ENCODE measurements at places on chromosomes 3 and 15.
A peak's percentile ranks its signal among the peaks of the same experiment; 100 is the strongest.

DNA sequence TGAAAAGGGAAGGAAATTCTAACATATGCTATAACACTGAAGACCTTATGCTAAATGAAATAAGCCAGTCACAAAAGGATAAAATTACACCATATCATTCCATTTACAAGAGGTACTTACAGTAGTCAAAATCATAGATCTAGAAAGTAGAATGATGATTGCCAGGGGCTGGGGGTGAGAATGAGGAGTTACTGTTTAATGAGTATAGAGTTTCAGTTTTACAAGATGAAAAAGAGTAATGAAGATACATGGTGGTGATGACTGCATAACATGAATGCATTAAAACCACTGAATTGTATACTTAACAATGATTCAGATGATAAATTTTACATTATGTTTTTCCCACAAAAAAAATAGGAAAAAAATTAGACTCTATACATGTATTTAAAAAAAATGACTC, 152.6 kb downstream of the SCAPER start:
- no peak for DNase-seq

GRCh38 chr15:74889883-74890664, at the start of gene MPI:
Gene MPI (plus strand): TSS chr15:74890042. CDS start chr15:74890074, 32 bp downstream.
- DNase-seq = peak; percentile 80

- DNase-seq = peak; percentile 33
Observed at GRCh38 chr3:99332718-99333117, 305.7 kb upstream of the COL8A1 start.

DNA sequence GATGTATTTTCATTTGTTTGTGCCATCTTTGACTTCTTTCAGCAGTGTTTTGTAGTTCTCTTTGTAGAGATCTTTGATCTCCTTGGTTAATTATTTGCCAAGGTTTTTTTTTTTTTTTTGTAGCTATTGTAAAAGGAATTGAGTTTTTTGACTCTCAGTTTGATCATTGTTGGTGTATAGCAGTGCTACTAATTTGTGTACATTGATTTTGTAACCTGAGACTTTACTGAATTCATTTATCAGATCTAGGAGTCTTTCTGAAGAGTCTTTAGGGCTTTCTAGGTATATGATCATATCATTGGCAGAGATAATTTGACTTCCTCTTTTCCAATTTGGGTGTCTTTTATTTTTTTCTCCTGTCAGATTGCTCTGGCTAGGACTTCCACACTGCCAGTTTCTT, 42.2 kb upstream of the POMGNT2 start:
- DNase-seq = no peak

DNA sequence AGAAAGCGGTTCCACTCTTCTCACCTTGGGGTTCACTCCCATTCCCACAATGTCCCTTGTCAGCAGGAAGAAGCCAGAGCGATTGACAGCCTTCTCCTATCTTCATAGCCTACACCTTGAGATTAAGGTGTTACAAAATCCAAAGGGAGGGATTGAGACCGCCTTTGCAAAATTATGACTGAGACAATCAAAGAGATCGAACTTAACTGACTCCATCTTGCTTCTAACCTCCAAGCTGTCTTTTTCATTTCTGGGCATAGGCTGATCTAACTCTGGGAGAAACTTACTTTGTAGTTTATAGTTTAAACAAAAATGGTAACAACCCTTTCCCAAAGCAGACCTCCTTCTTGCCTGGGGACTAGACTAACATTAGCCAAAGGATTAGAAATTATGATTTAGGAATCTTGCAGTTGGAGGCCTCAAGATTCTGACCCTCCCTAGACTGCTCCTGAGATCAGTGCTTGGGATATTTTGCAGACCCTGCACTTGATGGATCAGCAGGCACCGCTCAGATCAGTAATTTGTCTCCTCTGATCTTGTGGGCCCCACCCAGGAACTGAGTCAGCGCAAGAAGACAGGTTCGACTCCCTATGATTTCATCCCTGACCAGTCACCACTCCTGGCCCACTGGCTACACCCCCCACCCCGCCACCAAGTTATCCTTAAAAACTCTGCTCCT, 40.0 kb downstream of the PAQR5 start:
- no peak for DNase-seq

- no peak for DNase-seq
Observed at GRCh38 chr3:44832965-44833364, 28.7 kb upstream of the TMEM42 start.

GRCh38 chr15:59217876-59218498, 11.3 kb downstream of the LDHAL6B start:
- no peak for DNase-seq

GRCh38 chr3:185914911-185915629, 22.7 kb downstream of the TRA2B start:
- DNase-seq = no peak

GRCh38 chr3:120495809-120496208, 45.0 kb upstream of the FSTL1 start:
- DNase-seq = no peak

DNA sequence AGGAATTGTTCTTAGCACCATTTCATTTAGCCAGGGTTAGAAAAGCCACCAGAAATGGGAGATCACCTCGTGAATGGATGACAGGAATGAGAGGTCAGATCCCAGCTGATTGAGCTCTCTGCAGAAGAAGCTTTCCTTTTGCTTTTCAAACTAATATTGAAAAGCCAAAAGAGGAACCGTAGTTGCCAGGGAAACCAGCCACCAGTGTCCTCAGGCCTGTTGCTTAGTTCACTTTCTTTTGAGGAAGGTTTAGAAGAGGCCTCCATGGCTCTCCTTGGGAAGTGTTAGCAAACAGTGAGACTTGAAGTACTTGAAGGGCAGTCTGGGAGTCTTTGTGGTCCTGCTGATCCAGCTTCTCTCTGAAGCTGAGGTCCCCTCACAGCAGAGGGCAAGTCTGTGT, 7.4 kb upstream of the CCK start:
- no peak for DNase-seq

DNA sequence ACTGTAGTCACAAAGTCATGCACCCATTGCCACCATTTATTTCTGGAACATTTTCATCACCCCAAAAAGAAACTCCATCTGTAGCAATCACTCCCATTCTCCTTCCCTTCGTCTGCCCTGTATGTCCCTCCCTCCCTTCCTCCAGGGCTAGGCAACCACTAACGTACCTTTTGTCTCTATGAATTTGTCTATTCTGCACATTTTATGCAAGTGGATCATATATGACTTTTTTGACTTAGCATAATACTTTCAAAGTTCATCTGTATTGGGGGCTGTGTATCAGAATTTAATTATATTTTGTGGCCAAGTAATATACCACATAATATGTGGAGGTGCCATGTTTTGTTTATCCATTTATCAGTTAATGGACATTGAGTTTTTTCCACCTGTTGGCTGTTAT, 201.6 kb downstream of the FEZF2 start:
- DNase-seq = no peak

DNA sequence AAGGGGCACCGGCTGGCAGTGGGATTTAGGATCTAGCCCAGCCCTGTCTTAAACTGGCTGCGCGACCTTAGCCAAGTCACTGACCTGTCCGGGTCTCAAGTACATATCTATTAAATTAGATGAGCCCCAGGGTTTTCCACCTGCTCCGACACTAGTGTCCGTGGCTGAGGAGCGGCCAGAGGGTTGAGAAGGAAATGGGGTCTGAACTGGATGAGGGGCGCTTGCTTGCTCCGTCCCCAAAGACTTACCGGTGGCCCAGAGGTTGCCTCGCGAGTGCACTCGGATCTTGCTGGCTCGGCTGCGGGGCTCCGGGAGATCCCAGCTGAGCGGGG, 285 bp downstream of the NMB start:
- no peak for DNase-seq

GRCh38 chr3:129036222-129037092, 24.1 kb upstream of the GP9 start:
- no peak for DNase-seq

DNA sequence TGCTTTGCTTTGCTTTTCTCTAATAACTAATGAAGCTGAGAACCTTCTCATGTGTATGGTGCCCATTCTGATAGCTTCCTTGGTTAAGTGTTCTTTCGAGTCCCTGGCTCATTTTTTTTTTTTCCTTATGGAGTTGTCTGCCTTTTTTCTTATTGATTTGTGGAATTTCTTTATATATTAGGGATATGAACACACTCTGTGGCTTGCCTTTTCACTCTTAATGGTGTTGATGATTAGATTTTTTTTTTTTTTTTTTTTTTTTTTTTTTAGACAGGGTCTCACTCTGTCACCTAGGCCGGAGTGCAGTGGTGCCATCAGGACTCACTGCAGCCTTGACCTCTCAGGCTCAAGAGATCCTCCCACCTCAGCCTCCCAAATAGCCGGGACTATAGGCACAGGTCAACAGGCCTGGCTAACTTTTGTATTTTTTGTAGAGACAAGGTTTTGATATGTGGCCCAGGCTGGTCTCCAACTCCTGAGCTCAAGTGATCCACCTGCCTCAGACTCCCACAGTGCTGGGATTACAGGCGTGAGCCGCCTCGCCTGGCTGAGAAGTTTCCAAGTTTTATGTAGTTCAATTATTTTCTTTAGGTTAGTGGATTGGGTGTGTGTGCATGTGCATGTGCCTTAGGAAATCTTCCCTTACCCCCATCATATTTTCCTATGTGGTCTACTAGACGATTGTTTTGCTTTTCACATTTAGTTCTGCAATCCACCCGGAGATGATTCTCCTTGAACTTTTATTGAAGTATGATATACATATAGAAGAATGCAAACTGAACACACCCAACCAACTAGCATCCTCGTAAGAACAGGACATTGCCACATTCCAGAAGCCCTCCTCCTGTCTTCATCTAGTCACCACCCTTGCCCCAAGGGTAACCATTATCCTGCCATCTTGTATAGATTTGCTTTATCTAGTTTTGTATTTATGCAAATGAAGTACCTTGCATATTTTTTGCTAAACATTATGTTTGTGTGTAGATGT, 1.7 kb upstream of the SNRPA1 start:
- peak; percentile 9 for DNase-seq

DNA sequence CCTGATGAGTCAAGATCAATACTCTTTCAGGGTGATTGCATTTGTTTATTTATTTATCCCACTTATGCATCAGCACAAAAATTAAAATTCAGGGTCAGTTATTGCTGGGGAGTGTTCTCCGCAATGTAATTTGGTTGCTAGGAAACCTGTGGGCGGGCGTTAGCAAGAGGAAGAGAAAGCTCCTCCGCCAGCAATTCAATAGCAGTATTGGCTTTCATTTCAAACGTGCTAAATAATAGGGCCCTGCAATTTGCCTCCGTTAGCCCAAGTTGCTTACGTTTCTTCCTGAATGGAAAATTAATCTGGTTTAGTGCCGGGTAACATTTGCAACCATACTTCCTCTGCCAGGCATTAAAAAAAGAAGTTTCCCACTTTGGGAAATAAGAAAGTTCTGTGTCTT, 35.5 kb upstream of the PLCL2 start:
- DNase-seq = peak; percentile 62

DNA sequence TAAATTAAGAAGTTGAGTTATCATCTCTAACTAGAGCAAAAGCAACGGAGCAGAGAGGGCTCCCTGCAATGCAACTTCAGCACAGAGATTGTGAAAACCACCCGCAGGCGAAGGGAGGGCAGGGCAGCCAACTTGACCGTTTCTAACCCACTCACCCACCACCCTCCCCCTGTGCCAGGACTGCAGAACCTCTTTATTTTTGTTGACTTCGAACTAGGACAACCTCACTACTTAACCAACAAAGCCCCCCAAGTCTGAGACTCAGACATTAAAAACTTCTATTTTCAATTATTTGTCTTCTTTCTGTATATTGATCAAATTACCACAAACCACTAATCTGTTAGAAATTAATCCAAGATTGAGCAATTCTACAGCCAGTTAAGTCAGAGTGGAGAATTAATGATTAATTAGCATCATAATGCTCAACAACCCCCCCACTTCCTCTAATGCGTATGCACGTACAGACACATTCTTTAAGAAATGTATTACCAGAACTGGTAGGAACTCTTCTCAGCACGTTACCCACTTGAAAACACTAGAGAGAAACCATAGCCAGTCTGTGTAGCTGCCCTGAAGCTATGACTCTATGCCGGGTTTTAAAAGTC, 2.0 kb downstream of the MGLL start:
- DNase-seq = peak; percentile 15

DNA sequence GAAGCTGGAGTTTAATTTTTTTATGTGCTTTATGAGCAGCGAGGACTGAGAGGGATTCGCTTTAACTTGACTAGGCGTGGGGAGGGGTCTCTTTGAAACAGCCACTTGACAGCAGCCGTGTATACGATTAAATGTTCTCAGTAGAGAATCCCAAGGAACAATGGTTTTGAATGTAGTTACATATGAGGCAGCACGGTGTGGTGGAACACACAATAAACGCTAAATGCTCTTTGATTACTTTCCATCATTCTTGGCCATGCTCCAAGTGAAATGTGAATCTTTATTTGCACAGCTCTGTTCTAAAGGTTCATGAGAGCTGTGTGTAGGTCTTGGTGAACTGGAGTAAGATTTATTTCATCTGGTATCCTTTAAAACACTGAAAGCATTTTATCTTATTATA, 251.4 kb upstream of the TGFBR2 start:
- DNase-seq = peak; percentile 50

DNA sequence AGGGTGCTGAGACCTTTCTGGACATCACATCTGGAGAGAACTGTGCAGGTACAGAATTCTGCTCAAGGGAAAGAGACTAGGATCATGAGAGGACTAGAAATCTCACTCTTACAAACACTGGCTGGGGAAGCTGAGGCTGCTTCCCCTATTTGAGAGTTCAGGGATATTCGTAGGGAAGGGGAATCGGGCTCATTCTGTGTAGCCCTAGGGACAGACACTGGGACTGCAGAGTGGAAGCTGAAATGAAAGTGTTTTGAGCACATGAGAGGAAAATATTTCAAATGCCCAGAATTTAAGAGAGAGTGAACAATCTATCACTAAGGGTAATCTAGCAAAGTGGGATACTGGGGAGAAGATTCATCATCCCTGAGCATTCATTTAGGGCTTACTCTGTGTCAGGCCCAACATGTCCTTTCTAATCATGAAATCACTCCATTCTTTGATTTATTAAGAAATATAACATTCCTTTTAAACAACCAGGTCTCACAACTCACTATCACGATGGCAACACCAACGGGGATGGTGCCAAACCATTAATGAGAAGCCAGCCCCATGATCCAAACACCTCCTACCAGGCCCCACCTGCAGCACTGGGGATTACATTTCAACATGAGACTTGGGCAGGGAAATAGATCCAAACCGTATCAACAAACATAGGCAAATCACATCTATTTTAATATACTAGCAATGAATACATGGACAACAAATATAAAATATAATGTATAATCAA, 63.0 kb downstream of the CPN2 start:
- no peak for DNase-seq

DNA sequence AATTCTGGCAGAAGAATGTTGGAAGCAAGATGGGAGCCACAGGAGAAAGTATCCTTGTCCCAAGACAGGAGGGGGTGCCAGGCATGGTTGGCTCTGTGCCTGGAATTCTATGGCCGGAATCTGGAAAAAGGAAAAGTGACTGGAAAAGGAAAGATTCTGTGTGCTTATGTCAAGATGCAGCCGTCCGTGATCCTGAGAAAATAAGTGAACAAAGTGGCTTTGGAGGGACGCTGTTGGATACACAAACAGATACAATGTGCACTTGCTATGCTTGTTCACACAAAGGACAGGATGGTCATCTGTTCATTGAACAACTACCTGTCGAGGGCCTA, 28.5 kb upstream of the MUC20 start:
- DNase-seq = no peak
